ENCODE measurements at places on chromosomes 2 and 18.

DNA sequence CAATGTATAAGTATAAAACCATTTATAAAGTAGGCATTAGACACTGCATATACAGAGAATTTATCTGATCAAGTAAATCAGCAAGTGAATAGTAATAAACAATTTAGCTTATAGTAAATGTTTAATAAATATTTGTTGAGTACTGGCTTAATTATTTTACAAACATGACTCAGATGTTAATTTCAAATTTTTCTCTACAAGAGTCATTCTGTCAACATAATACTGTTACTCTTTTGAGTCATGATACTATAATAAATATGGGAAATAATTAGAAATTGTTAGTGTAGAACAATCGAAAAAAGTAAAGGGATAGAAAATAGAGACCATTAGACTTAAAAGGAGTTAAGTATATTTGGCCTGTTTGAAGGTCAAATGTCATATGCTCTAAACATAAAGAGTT, 133.6 kb upstream of the MC4R start:
- DNase-seq = no peak

DNA sequence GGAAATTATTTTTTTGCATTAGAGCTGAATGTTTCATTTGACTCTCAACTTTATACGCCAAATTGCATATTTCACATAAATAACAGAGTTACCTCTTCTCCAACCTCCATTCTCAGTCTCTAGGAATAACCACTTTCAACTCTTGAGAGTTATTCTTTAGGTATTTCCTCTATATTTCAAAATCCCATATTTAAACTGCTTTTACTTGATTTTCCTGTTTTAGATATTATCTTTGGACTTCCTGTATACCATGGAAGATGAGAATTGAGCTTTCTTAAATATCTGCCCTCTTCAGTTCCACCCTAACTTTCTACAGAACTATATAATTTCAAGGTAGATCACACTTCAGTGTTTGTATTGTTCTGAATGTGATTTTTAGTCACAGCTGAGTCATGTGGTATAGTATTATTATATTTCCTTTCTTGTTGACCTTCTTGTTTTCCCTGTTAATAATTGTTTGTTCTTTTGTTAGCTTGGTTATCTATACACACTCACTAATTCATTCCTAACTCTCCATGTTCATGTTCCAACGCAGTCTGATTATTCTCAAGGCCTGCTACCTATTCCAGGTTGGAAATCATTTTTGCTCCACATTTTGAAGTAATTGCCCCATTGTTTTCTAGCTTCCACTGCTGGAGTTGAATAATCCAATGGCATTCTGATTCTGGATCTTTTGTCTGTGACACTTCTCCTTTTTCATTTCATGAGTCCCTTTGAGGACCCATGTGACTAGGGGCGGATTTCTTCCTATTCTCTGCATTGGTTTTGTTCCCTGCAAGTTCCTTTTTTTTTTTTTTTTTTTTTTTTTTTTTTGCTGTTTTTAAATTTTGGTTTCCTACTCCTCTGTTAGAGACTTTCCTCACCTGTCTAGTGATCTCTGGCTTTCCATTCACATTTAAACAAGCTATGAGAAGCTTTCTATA, 156.8 kb upstream of the RBMS1 start:
- DNase-seq = no peak

DNA sequence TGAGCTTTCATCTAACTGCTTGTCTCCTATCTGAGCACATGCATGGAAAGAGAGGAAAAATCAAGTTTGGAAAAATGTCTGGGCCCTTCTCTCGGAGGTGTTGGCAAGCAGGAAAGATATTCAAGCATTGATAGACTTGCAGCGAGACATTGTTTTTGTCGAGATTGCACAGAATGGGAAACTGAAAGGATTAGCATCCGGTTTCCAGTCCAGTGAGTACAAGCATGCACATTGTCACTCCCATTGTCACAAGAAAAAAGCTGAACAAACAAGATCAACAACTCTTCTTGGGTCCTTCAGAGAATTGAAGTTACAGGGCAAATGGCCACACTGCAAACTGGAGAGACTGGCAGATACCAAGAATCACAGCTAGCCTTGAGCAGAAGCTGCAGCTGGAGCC, 19.6 kb upstream of the MC5R start:
- DNase-seq = no peak

DNA sequence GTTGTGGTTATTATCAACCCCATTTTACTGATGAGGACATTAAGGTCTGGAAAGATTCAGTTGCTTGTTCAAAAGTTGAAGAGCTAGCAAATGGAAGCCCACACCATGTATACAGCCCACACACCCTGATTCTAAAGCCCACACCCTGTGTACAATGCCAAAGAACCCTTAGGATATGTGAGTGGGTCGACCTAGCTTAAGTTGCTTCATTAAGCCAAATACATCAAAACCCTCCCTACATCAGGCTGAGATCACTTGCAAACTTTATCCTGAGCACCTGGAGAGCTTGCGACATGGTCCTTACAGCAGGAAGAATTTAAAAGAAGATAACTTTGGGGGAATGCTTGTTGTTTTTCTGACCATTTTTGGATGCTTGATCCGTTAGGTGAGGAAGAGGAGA, 435 bp upstream of the ARHGAP25 start:
- DNase-seq = peak; percentile 4

DNA sequence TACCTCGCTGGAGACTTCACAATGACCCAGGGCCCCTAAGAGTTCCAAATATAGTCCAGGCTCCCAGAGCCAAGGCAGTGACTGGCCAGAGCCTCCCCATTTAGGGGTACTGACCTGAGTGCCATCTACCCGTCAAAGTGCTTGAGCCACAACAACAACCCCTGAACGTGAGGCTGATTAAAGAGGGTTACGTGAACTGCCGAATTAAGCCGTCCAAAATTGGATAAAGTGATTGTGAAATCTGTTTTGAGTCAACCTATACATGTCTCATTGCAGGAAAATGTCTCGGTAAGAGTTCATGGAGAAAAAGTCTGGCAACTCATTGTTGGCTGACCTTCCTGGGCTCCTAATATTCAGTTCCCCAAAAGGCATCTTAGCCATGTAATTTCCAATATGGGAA, 116.3 kb downstream of the TTC32 start:
- DNase-seq = no peak

GRCh38 chr2:31233231-31233630, 721 bp upstream of the EHD3 start:
- no peak for DNase-seq

DNA sequence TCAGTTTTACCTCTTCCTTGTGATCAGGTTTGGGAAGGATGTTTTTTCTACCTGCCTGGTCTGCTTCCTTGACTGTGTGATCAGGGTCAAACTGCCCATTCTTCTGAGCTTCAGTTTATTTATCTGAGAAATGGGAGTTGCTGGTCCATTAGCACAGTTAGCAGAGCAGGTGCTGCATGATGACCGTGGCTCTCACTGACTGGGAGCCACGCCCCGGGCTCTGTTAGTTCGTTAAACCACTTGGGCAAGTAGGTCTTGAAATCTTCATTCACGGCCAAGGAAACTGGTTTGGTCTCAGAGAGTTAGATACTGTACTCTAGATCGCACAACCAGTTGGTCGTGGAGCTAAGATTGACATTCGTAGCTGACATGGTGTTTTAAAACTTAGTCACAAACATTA, 41.7 kb downstream of the INPP5D start:
- DNase-seq = no peak

DNA sequence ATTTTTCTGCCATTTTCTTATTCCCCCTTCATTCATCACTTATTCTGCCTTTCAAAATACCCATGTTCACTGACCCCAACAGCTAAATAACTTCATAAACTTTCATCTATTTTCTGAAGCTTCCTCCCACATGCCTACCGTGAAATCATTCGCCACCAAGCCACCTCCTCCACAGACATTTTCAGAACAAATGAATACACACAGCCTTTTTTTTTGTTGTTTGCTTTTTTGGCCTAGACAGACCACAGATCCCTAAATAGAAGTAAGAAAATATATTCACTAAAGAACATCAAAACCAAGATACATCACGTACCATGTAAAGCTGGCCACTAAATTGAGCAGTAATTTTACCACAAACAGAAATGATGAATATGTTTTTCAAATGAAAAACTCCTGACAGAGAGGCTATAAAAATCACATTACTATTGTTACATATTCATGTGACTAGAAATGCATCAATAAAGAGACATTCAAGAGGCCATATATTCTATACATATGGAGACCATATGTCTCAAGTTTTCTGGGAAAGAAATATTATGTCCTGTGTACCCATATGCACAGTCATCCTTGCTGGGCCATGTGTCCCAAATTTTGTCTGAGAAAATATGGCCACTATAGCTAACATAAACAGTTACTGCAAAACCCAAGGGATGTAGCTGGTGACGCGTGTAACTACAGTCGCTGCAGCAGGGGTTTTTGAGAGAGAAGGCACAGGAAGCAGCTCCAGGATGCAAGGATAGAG, 200.3 kb downstream of the FBXO15 start:
- no peak for DNase-seq

- DNase-seq = no peak
These were observed 31.2 kb upstream of the GREB1L start for GRCh38 chr18:21210784-21211183.

DNA sequence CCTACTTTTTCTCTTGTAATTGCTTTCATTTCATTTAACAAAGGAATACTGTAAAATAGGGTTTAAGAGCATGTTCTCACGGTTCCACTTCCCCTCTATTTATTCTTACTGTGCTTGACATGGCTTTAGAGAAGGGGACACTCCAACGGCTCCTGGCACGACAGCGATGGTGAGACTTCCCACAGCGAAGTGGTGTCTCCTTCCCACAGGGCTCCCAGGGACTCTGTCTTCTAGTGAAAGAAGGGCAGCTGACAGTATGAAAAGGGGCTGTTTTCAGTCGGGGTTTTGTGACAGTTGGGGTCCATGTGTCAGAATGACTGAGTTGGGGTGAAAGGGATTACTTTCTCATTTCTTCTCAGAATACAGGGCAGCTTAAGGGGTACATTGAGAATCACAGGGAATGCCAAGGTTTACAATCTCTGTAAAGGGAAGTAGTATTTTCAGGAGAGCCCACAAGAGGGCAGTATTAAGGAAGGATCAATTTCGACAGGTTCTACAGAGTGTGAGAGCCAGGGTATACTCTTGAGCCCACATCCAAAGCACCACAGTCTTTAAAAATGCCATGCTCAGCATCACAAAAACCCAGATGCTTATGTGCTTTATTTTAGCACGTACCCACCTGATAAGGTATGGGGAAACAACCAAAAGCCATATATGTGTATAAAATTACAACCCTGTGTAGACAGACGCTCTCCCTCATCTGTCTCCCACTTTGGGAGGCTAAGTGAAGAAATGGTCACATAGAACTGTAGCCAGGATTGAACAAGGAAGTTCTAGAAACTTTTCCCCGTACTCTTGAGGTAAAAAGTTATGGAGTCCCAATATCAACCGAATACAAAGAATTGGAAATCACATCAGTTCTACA, 31.3 kb upstream of the RAPGEF4 start:
- DNase-seq = no peak

DNA sequence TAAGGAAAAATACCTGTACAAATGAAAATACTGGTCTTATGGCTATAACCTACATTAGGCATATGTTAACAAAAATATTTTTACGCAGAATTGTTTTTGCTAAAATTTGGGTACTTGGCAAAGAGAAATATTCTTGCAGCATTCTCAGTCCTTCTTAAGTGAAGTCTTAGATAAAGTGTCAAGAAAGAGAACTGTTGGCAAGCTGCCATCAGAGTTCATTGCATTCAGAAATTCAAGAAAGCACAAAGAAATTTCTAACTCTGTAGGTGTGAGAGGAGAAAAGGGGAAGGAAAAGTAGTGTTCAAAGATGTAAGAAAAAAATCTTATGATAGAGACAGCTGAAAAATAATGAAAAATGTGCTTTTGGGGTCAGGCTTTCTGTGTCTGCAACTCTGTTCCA, 86.7 kb downstream of the IRS1 start:
- DNase-seq = no peak

- no peak for DNase-seq
These were observed 2.5 kb upstream of the RAB27B start for GRCh38 chr18:54825601-54826344.

DNA sequence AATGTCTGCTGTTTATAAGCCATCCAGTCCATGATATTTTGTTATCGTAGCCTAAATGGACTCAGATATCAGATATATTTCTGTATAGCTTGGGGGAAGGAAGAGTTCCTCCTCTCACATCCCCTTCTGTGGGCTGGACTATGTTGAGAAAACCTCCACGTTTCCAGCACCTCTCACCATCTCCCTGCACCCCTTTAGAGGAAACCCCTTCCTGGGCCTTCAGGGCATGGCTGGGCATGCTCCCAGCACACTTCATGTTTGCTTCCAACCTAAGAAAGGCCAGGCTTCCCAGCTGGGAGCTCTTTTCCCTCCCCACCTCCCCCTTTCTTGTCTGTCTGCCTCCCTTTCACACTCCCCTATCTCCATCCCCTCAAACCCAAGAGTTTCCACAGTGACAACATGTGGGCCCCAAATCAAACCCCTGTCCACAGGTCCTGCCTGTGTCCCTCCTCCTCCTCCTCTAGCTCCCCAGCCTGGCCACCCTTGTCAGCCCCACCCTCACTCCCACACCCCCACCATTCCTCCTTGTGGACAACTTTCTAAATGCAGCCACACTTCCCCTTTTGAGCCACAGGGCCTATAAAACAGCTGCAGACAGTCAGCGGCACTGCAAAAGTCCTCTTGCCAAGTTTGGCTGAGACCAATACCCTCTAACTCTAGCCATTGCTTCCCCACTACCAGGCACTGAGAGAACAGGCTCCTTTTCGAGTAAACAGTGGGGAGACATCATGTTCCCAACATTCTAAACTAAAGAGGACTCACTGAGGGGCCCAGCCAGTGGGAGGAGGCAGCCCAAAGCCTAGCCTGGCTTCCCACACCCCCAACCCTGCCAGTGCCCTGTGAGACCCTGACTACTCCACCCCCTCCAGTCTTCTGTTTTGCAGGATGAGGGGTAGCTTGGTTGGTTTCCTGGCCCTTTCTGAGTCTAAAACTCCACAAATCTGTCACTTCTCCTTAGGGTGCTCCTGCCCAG, 120.5 kb downstream of the ZFP36L2 start:
- DNase-seq = no peak

DNA sequence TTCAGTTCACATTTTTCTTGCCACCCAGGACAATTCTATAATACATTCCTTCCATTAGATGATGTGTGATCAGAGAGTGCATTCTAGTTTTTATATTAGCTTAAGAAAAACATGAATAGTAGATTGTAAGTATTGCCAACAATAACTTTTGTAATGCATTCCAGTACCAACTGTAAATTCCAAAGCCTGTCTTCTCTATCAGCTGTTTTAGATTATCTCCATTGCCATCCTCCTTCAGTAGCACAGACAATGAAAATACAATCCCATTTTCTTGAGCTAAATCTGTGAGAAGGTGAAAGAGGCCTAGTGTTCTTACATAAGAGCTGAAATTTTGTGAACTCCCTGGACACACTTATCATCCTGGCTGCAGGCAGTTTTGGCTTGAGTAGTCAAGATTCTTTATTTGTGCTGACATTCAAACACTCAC, 103.9 kb downstream of the CCBE1 start:
- no peak for DNase-seq

GRCh38 chr18:65755616-65756015, 4.8 kb downstream of the CDH7 start:
- DNase-seq = no peak

- no peak for DNase-seq
These were observed 136.9 kb downstream of the NRXN1 start for GRCh38 chr2:50895041-50895440.

- DNase-seq = no peak
These were observed 107.8 kb upstream of the REV1 start for GRCh38 chr2:99597616-99598015.

GRCh38 chr2:45543257-45543656, 67.8 kb downstream of the SRBD1 start:
- DNase-seq = no peak
